ENCODE measurements at places on chromosomes 3 and 15.

DNA sequence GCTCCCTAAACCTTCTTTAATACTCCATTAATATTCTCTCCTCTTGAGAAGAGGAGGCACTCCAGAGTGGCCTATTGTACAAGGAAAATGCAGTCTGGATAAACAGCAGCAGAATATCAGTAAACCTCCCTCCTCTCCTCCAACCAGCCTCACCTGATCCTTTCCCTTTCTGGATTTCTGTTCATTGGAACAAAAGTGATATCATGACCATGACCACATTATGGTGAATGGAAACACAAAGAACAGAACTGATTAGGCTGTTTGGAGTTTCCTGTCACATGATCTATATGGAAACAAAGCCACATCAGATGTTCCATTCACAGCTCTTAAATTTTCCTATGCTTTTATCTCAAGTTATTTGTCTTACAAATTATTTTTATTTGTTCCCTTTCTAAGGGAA lies 14.6 kb downstream of the C2CD4B start:
- DNase-seq, result no peak

DNA sequence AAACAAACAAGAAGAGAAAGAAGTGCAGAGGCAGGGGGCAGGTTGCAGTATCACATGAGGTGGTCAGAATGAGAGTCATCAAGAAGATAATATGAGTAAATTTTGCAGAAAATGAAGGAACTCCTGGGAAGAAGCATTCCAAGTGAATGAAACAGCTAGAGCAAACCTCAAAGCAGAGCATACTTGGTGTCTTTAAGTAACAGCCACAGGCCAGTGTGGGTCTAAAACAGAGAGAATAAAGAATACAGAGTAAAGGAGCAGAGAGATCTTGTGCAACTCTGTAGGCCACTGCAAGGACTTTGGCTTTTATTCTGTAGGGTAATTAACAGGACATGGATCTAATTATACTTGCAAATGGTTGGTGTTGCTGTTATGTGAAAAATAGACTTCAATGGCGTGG lies 81.3 kb downstream of the STAC start:
- no peak for DNase-seq

- no peak for DNase-seq
Measured at GRCh38 chr3:135440746-135441145, 524.8 kb upstream of the PPP2R3A start.

GRCh38 chr3:120281261-120281660 lies 3.8 kb downstream of the GPR156 start:
- no peak for DNase-seq

GRCh38 chr3:155745795-155746550 lies 1.1 kb upstream of the PLCH1 start:
- no peak for DNase-seq
